ENCODE measurements at places on chromosomes 5 and 9.

- DNase-seq, result no peak
Measured at GRCh38 chr5:82355496-82355895, 77.3 kb upstream of the RPS23 start.

- DNase-seq, result peak; percentile 53
Measured at GRCh38 chr5:177403102-177403791, 2.8 kb upstream of the PFN3 start.

DNA sequence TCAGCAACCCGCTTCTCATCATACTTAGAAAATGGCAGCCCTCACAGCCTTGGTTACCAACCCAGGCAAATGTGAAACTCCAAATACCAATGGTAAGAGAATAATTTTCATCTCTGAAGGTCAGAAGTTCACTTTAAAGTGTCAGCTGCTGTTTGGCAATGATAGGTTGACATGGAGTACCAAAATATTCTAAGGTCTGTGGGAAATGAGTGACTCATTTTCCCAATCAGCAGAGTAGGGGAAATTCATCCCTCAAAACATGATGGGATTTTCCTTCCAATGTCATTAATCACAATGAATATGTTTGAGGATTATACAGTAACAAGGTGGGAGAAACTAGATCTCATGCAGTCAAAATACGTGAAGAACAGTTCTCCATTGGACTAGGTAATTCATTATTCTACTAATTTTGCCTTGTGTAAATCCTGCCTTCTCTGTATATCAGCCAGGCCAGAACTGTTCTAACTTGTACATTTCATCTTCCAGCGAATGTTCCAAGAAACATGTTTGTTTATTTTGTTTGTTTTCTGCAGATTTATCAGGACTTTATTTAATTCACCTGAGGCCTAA, 53.1 kb upstream of the ERBIN start:
- DNase-seq, result no peak

GRCh38 chr9:97905228-97905627, 17.1 kb downstream of the TRMO start:
- DNase-seq, result no peak

- no peak for DNase-seq
Measured at GRCh38 chr9:14331120-14331519, 17.2 kb upstream of the NFIB start.

DNA sequence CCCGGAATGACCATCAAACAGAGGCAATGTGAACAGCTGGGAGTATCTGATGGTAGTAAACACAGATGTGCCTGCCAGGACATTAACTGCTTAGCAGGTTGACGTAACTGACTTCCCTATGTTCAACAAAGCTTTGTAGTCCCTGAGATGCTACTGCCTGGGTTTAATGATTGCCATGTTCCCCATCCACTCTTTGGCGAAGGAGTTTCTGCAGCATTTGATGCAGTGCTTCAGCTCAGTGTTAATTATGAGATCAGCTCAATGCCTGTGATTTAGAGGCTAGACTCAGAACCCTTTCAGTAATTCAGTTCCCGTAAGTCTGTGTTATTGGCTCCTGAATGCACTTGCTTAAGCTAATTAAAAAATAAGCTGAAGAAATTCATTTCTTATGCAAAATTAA, 547.3 kb upstream of the ZNF608 start:
- peak; percentile 59 for DNase-seq

DNA sequence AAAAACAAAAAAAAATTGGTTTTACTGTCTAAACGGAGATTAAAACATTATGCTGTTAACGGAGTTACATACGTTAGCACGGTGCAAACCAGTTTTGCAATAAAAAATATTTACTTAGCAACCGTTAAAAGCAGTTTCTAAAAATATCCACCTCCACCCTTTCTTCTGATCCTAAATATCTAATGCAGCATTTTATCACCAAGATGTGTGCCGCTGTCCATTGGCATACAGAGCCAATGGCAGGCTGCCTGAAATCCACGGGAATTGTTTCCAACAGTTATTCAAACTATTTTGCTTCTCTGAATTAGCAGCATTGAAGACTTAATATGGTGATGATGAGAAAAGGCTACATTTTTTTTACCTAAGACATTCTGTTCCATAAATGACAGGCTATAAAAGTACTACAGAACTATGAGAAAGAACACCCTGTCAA, 61.6 kb downstream of the CSNK1A1 start:
- DNase-seq, result no peak

DNA sequence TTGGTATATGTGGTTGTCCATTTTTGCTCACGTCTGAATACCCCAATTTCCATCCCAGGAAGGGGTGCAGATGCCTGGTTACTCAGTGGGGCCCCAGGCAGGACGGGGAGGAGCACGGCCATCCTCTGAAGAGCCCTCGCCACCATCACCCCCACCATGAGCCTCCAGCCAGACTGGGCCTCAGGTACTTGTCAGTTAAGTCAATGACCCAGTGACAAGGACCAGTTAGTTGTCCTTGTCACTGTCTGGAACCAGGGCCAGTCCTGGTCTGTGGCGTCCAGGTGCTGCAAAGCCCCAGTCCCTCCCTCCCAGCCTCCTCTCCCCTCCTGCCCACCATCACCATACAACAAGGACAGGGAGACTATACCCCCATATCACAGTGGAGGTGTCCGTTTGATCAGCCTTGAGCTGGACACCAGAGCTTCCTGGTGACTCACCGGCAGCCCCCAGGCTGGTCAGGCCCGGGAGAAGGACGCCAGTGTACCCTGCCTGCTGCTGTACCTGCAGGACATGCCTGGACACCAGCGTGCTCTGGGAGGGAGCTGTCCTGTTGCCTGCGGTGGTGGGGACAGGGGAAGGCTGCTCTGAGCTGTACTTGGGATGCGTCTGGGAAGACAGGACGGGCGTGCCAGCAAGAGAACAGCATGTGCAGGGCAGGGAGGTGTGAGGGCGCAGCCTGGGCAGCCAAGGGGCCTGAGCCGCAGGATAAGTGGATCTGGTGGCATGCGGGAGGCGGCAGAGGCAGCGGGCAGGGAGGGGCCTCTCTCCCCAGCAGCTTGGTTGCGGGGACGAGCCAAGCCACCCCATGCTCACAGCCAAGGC, 32.6 kb upstream of the TTLL11 start:
- peak; percentile 29 for DNase-seq

- DNase-seq, result no peak
Measured at GRCh38 chr5:77369566-77369965, 122.5 kb downstream of the WDR41 start.

DNA sequence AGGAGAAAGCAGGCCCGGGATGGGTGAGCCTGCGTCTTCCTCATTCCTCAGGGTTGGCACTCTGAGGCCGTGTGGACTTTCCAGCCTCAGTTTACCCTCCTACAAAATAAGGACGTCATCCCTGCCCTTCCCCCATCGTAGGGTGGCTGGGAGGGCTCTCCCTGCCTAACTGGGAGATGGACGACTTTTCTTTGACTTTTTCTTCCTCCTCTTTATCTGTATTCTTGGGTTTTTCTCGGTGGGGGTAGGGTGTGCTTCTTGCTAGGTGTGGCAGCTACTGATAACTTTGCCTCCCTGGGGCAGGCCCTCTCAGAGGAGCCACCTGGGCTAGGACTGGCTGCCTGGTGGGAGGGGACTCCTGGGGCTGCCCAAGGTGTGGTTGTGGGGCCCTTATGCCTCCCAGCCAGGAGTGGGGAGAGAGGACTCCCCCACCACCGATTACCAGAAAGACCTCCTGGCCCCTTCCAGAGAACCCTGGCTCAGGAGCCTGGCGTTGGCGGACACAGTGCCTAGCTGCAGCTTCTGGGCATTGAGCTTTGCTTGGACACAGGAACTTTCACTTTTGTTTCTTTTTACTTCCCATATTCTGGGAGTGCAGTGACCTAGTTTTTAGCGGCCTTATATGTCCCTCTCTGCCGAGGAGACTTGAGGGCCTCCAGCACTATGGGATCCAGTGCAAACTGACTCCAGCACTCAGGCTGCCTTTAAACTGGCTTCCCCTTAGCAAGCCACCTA, 6.1 kb downstream of the GLIPR2 start:
- DNase-seq, result no peak

- DNase-seq, result no peak
Measured at GRCh38 chr5:179258001-179258921, 87.0 kb downstream of the ADAMTS2 start.

- DNase-seq, result no peak
Measured at GRCh38 chr9:111805830-111806241, 11.1 kb upstream of the SHOC1 start.

- peak; percentile 67 for DNase-seq
Measured at GRCh38 chr5:123036391-123037103, at the start of gene PPIC. TSS of gene PPIC (minus strand) at chr5:123036725. CDS start at chr5:123036625, 100 bp downstream.

DNA sequence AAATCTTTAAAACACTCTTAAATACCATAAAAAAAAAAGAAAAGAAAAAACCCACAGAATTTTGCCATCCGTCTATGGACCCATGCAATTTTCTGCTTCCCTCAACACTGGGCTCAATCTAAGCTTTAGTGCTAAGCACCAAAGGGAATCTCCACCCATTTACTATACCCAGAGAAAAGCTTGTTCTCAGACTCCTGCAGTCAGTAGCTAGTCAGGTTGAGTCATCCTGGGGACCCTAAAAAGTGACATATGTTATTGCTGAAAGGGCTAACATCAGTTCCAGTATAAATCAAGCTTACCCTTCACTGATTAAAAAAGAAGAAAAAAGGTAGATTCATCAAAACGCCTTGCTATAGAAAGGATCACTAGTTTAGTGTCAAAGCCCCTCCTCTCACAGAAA, 177.6 kb downstream of the MUSK start:
- DNase-seq, result no peak

DNA sequence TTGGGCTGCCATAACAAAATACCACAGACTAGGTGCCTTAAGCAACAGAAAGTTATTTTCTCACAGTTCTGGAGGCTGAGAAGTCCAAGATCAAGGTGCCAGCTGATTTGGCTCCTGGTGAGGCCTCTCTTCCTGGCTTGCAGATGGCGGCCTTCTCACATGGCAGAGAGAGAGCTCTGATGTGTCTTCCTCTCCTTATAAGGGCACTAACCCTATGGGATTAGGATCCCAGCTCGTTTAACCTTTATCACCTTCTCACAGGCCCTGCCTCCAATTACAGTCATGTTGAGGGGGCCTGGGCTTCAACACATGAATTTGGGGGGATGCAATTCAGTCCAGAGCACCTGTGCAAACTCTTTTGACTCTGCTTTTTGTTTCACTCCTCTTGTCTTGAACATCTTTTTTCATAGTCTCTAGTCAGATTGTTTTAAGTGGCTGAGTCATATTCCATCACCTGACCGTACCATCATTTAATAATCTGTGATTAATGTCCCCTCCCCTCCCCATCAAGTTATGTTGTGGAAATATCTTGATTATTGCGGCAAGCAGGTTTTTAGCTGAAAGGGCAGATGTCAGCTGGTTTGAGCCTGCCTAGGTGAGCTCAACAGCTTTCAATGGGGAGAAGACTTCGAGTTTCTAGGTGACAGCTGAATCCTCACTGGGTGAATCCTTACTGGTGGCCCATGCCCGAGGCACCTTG, 61.8 kb downstream of the NDFIP1 start:
- no peak for DNase-seq

DNA sequence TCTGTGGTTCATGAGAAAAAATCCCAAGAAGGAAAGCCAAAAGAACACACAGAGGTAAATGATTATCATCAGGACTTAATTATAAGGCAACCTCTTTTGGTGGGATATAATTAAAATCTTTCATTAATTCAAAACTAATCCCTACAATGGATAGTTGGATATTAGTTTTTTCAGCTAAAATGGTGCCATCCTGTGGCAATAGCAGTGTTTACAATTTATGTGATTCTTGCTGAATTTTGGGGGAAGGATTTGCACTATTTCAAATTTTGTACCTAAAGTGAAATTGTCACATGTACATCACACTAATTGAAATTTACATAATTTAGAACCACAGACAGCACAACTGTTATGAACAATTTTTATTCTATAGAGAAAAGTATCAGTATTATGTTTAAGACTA, 67.0 kb downstream of the CAST start:
- DNase-seq, result no peak

DNA sequence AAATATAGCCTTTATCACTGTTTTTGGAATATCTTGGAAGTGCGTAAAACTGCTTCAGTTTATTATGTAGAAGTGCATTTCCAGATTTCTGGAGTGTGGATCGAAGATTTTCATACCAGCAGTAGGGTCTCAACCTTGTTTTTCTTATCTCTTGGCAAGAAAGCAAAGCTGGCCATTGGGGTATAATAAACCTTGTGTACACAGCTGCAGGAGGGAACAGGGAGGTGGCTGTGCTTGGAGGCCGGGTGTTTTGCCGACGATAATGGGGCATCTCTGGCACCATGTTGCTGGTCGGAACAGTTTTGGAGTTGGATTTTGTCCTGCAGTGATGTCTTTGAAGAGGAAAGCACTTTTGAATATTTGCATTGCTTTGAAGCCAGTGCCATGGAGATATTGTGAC, 308.8 kb upstream of the DMRT1 start:
- DNase-seq, result no peak

GRCh38 chr9:114731701-114732100, 49.7 kb upstream of the TEX48 start:
- no peak for DNase-seq

- DNase-seq, result no peak
Measured at GRCh38 chr9:113138760-113139159, 12.0 kb upstream of the SLC31A2 start.

- no peak for DNase-seq
Measured at GRCh38 chr9:121455527-121456239, 44.0 kb downstream of the GGTA1 start.

DNA sequence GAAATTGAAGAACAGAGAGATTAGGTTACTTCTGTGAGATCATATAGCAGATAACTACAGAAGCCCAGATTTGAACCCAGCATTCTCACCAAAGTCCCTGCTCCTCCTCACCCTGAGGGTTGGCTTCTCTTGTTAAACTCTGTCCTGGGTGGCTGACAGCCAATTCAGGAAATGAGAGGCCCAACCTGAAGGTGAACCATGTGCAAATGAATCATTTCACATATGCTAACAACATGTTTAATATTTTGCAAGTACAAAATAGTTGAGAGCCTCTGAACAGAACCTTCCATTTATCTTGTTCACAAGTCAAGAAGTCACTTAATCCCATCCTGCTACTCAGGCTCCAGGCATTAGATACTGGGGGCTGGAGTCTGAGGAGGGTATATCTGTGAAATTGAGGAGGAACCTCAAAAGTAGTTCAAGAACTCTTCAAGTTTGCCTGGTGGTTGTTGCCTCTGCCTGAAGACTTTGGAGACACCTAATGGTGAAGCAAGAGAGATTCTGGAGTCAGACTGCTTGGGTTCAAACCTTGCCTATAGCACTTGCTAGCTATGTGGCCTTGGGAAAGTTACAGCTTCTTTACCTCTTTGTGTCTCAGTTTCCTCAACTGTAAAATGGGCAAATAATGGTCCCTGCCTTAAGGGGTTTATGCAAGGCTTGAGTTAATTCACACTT, 564.0 kb downstream of the PSAT1 start:
- no peak for DNase-seq

GRCh38 chr5:157267761-157268480, 2.0 kb downstream of the CYFIP2 start:
- peak; percentile 50 for DNase-seq

Data from brain (organoid and tissue), 16 donors.